Glutamatergic neuron (in vitro differentiated cells): ENCODE measurements at places on chromosomes 7 and 10.

GRCh38 chr10:49135575-49136313, 1.9 kb upstream of the FAM170B start:
- DNase-seq, result no peak

- no peak for DNase-seq
These were observed 161.5 kb upstream of the TBX20 start for GRCh38 chr7:35415411-35415822.

DNA sequence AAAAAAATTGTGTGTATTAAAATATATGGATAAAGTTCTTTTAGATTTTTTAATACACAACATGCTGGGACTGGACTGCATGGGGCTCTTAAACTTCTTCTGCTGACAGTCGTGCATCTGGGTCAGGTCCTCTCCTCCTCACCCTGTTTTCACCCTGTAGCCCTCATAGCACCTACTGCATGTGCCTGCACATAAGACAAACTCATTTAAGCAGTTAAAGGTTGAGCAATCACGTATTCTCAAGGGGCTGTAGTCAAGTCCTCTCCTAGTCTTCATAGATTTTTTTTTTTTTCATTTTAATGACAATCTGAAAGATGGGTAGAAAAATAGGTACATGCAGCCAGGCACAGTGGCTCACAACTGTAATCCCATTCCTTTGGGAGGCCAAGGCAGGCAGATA, 23.6 kb upstream of the PDCD4 start:
- no peak for DNase-seq

GRCh38 chr10:110510730-110511129, 13.0 kb downstream of the DUSP5 start:
- DNase-seq, result no peak

GRCh38 chr7:64320547-64321513, 7.1 kb downstream of the ZNF736 start:
- DNase-seq, result no peak
